T-helper 17 cell (primary cell): ENCODE measurements at places on chromosomes 1 and 21. TPM values are rescaled to one million over a fixed set of nuclear protein-coding genes. Genes with fewer than 3 reads are reported as not detected.
A peak's percentile ranks its signal among the peaks of the same experiment; 100 is the strongest.

DNA sequence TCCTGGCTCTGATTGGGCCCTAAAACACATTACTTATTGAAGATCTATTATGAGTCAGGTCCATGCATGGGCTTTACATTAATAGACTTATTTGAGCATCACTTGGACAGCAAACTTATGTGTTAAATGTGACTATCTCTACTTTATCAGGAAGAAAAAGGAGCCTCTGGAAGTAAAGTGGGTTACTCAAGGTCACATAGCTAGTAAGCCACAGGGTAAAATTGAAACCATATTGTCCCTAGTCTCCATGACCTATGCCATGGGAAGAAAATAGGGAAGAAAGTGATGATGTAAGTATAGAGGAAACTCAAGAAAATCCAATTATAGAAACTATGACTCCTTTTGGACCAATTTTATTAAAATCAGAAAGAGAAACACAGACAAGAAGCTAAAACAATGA, 555.3 kb downstream of the NUF2 start:
- no peak overlapping the region for H3K4me3 ChIP-seq
- no peak for DNase-seq
- no peaks in the 10 kb centered on the region for H3K27me3 ChIP-seq
- H3K36me3 ChIP-seq: no peaks in the 10 kb centered on the region
- H3K27ac ChIP-seq: no peak overlapping the region

DNA sequence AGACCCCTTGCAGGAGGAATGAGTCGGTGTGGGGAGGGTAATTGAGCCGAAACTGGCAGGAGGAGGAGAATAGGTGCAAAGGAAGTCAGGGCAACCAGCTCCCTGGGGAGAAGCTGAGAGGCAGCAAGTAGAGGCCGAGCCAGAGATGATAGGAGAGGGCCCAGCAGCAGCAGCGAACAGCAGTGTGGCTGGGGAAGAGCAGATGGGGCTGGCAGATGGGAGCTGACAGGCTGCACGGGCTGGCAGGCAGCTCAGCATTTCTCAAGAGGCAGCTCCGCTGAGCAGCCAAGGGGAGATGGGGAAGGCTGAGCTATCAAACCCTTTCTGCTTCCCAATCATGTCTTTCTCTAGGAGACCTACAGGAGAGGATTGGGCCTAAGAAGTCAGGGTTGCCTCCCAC, 158.2 kb downstream of the TRIM33 start:
- peak overlapping the region; percentile 78 for H3K27ac ChIP-seq
- peaks cover 10% of the 10 kb centered on the region for H3K4me1 ChIP-seq
- peaks cover 4% of the 10 kb centered on the region for H3K36me3 ChIP-seq
- no peaks in the 10 kb centered on the region for H3K27me3 ChIP-seq

GRCh38 chr1:225896937-225897549, 8.1 kb upstream of the LEFTY1 start:
- H3K27me3 ChIP-seq: no peaks in the 10 kb centered on the region
- peak overlapping the region; percentile 98 for H3K27ac ChIP-seq
- peak overlapping the region; percentile 86 for H3K4me3 ChIP-seq

GRCh38 chr1:159055181-159055641, 21.4 kb downstream of the AIM2 start:
- H3K36me3 ChIP-seq: peaks cover 23% of the 10 kb centered on the region
- peak overlapping the region; percentile 77 for H3K27ac ChIP-seq
- H3K4me1 ChIP-seq: peaks cover 36% of the 10 kb centered on the region
- H3K4me3 ChIP-seq: peak overlapping the region; percentile 5
- no peak for DNase-seq

GRCh38 chr1:198086051-198086745, 70.6 kb upstream of the NEK7 start:
- H3K27me3 ChIP-seq: peaks cover 8% of the 10 kb centered on the region
- H3K4me1 ChIP-seq: peaks cover 5% of the 10 kb centered on the region
- no peak overlapping the region for H3K27ac ChIP-seq
- H3K36me3 ChIP-seq: peaks cover 3% of the 10 kb centered on the region

DNA sequence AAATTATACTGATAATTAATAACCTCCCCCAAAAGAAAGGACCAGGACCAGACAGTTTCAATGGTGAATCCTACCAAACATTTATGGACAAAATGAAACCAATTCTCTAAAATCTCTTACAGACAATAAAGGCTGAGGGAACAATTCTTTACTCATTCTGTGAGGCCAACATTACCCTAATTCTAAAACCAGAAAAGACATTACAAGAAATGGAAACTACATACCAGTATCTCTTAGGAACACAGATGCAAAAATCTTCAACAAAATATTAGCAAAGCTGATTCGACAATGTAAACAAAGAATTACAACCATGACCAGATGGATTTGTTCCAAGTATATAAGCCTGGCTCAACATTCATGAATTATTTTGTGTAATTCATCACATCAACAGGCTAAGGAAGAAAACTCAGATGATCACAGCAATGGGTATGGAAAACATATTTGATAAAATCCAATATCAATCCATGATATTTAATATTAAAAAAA, 8.6 kb downstream of the TMED5 start:
- H3K27ac ChIP-seq: peak overlapping the region; percentile 79
- H3K4me1 ChIP-seq: peaks cover 45% of the 10 kb centered on the region
- no peak for DNase-seq
- H3K27me3 ChIP-seq: no peaks in the 10 kb centered on the region
- peak overlapping the region; percentile 89 for H3K4me3 ChIP-seq

DNA sequence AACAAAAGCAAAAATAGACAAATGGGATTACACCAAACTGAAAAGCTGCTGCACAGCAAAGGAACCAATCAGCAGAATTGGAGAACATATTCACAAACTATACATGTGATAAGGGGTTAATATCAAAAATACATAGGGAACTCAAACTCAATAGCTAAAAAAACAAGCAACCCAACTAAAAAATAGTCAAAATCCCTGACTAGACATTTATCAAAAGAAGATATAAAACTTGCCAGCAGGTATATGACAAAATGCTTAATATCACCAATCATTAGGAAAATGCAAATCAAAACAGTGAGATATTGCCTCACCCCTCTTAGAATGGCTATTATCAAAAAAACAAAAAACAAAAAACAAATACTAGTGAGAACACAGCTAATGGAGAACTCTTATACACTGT, 140.3 kb downstream of the LRRIQ3 start:
- DNase-seq: no peak
- no peak overlapping the region for H3K4me3 ChIP-seq
- H3K4me1 ChIP-seq: no peaks in the 10 kb centered on the region
- no peak overlapping the region for H3K27ac ChIP-seq
- H3K27me3 ChIP-seq: no peaks in the 10 kb centered on the region
- H3K36me3 ChIP-seq: no peaks in the 10 kb centered on the region

Gene CCDC27
- not detected for total RNA-seq

GRCh38 chr1:156751451-156751756, at the start of gene HDGF:
Gene HDGF (minus strand): TSS chr1:156751675. CDS start chr1:156751429, 246 bp downstream.
- peak within 1 kb of the TSS; percentile 94 for H3K4me3 ChIP-seq
- H3K36me3 ChIP-seq: peaks cover 2% of the 10 kb centered on the region
- H3K4me1 ChIP-seq: peaks cover 36% of the 10 kb centered on the region
- H3K27me3 ChIP-seq: no peaks in the 10 kb centered on the region
- H3K27ac ChIP-seq: peak within 1 kb of the TSS; percentile 99
- no peak for DNase-seq

Gene CENPF
- total RNA-seq: 2.0 TPM

Gene PLA2G5
- total RNA-seq: not detected
